Iris pigment epithelial cell (primary cell): ENCODE measurements at places on chromosomes 11 and 22.

DNA sequence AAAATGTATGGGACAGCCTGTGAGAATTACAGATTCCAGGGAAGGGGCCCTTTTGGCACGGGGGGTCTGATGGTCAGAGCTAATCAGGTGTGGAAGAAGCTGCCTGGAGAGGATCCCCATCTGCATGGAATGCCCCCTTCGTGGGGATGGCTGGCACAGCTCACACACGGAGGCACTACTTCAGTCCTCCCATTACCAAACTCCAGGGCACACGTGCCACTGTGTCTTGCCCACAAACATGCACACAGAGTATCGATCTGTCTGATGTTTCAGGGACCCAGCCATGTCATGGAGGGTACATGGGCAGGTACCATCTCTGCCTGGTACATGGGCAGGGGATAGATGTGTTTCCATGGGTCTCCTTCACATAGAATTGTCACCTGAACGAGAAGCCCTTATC, 14.7 kb downstream of the KCNQ1OT1 start:
- DNase-seq = no peak

DNA sequence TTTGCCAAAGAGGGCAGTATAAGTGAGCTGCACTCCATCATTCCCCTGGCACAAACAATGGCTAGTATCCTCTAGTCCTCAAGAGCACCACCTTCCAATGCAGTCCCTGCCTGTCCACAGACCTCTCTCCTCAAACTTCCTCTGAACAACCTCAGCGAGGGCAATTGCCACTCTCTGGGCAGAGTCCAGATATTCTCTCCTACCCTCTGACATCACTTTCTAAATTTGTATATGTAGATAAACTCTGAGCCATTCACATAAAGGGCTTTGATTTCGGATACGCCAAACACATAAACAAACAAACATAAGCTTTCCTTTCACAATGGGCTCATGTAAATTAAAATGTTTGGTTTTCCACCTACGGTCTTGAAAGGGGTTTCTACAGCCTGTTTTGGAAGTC, 3.0 kb upstream of the SLC43A3 start:
- no peak for DNase-seq

DNA sequence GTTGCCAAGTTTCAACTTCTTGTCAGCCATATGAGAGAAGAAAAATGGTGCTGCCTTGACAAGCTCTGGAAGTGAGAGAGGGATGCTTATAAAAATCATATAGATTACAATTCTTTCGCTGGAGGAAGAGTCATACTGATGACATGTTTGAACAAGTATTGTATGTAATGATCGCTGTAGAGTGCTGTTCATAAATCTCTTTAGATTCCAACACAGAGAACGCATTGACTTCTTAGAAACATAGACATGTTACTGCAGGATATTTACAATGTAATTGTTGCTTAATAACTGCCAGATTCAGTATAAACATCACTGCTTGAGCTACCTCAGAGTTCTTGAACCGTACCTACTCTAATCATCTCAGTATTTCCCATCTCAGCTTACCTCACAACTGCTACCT, 571.6 kb downstream of the LUZP2 start:
- DNase-seq = no peak

DNA sequence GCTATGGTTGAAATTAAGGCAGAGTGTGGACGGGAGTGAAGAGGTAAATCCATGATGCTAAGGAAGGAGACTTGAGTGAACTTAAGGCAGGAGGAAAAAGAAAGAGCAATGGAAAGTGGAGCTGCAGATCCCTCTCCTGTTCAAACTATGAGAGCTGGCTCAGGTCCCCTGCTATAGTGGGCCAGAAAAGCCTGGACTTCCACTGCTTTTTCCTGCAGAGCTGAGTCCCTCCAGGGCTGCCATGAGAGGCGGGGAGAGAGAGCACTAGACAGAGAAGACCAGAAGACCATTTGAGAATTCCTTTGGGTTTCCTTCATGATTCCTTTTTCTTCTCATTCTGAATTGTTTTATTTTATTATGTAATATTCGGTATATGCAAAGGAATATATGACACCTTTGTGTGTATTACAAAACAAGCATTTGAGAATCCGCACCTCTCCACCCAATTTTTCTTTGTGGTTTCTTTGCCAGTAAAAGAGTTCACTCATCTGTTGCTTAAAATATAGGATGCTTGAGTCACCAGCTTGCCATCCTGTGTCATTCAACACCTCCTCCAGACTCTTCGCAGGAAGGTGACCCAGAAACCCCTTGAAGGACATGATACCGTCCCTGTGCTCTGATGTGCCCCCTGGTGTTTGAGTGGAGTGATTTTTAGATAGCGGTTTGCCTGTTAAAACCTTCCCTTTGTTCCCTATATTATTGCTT, 24.4 kb downstream of the SREBF2 start:
- peak; percentile 69 for DNase-seq

DNA sequence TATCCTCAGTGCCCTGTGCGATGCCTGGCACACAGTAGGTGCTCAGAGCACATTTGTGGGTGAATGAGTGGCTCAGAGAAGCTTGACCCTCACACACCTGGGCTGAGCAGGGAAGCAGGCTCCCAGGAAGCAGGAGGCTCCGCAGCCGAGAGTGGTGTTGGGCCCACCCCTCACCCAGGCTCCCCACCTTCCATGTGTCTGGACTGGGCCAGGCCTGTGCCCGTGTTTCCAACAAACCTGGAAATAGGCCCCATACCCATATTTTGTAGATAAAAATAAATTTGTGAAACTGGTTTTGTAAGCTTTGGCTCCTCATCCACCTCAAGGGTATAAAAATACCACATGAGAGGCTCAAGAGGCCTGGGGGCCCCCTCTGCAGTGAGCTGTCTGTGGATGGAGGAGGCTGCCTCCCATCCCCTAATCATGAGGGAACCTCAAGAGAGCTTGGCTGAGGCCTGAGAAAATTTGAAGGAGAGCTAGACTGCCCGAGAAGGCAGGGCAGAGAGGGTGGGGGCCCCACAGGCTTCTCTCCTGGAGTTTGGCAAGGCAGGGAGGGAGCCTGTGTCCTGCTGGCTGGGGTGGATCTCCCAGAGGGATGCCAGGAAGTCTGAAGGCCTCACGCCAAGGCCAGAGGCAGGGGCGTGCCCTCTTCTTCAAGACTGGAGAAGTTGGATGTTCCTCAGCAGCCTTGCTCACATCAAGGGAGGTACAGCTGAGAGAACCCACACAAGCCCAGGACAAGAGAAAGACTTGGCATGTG, 147.0 kb upstream of the NECTIN1 start:
- no peak for DNase-seq

DNA sequence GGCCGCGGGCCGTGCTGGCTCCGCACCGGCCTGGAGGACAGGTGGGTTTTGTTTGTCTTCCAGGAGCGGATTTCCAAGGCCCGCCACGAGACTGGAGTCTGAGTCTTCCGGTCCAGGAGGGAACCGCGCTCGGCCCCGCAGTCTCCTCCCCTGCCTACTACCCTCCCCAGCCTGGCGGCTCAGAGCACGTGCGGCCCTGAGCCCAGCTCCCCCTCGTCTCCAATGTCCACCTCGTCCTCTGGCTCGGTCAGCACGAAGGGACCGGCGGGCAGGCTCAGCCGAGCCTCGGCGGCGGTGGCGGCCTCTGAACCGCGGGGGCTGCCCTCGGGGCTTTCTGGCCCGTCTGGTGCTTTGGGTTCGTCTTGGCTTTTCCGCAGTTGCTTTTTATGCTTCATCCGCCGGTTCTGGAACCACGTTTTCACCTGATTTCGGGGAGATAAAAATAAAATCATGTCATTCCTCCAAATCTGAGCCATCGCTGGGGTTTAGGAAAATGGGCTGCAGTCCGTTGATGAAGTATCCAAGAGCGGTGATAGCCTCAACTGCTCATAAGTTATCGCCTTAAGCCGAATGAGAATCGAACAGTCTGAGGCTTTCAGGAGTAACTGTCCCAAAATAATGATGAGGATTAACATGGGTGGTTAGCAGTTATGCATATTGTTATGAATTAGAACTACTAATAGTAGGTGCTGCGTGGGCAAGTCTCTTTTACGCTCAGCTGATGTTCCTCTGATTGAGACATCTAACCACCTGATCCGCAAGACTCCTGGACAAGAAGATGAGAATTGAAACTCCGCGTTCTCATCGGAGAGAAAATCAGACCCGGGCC, 4.0 kb downstream of the BSX start:
- DNase-seq = no peak

GRCh38 chr11:925158-925495, 543 bp upstream of the AP2A2 start:
- DNase-seq = no peak

GRCh38 chr11:125314276-125315078, 149.9 kb downstream of the PKNOX2 start:
- DNase-seq = no peak
